Activated CD8-positive, alpha-beta memory T cell treated with anti-CD3 and anti-CD28 coated beads for 36 hours (primary cell): ENCODE measurements at places on chromosomes 4 and X. TPM values are rescaled to one million over a fixed set of nuclear protein-coding genes. Genes with fewer than 3 reads are reported as not detected.

FABP2 gene
- total RNA-seq: not detected

ADD1 gene
- 154 TPM for total RNA-seq

FUNDC2 gene
- 94.8 TPM for total RNA-seq

NPY2R gene
- total RNA-seq: not detected

GAGE13 gene
- not detected for total RNA-seq

TENM3 gene
- total RNA-seq: not detected

FAM114A1 gene
- not detected for total RNA-seq

LDOC1 gene
- 0.93 TPM for total RNA-seq

DIPK2B gene
- total RNA-seq: not detected

GAB3 gene
- 5.6 TPM for total RNA-seq

TMEM154 gene
- total RNA-seq: 16.4 TPM

NWD2 gene
- total RNA-seq: not detected

SPANXN3 gene
- total RNA-seq: not detected

EPHA5 gene
- total RNA-seq: not detected

BTK gene
- total RNA-seq: 0.80 TPM

EMCN gene
- total RNA-seq: not detected

DKK2 gene
- total RNA-seq: not detected

EIF2S3 gene
- total RNA-seq: 323 TPM
